ENCODE measurements at places on chromosomes 6 and 20. TPM values are rescaled to one million over a fixed set of nuclear protein-coding genes. Genes with fewer than 3 reads are reported as not detected.

The FAXC gene
- 5.2 TPM for total RNA-seq

The PRRT1 gene
- total RNA-seq, result 2.8 TPM

DNA sequence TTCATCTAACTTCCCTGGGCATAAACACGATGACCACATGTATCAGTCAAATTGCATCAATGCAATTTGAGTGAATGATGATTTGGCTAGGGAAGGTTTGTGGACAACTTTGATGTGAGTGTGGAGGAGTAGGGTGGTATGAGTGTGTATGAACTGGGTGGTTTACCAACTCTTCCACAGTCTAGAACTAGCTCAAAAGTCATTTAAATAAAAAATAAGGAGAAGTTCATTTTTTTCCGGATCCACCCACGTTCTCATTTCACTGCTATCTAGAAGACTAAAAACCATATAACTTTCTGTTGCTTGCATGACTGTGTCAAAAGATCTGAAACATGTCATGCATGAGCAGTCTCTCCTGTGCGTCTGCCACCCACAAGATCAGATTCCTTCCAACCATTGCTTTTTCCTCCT is 23.6 kb downstream of the SLC35D3 start:
- no peak for DNase-seq

GRCh38 chr6:18081025-18081668 is 41.3 kb downstream of the NHLRC1 start:
- DNase-seq, result no peak

DNA sequence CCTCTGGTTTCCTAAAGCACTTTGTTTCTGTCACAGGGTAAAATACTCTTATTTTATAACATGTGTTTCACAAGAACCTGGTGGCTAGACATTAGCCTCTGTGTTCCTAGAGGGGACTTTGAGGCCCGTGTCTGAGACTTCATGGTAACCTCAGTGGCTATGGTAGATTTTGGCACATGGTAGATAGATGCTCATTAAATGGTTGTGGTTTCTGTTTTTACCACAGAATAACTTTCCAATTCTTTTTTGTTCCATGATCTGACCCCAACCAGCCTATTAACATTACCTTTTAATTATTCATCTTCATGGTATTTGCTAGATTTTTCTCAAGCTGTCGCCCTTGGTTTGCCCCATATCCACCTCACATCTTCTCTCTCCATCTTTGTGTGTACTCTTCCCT is 34.3 kb downstream of the CCN2 start:
- no peak for DNase-seq

- no peak for DNase-seq
Observed at GRCh38 chr6:106347219-106347618, 13.3 kb upstream of the CRYBG1 start.

DNA sequence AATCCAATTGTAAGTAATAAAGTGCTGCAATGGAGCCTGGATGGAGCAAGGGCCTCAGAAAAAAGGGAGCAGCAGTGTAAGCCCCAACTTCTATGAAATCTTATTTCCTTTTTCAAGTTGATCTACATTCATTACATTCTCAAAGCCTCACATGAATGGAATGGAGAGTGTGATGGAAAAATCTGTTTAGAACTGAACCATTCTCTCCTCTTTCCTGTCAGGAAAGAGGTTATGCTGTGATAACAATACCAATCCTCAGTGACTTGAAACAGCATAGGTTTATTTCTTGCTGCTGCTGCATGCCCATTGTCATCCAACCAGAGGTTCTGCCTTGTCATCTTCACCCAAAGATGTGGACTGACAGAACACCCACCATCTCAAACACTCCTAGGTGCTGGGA is 8.9 kb upstream of the OR2H2 start:
- no peak for DNase-seq

GRCh38 chr6:170459451-170459850 is 93.7 kb downstream of the PSMB1 start:
- DNase-seq, result no peak

DNA sequence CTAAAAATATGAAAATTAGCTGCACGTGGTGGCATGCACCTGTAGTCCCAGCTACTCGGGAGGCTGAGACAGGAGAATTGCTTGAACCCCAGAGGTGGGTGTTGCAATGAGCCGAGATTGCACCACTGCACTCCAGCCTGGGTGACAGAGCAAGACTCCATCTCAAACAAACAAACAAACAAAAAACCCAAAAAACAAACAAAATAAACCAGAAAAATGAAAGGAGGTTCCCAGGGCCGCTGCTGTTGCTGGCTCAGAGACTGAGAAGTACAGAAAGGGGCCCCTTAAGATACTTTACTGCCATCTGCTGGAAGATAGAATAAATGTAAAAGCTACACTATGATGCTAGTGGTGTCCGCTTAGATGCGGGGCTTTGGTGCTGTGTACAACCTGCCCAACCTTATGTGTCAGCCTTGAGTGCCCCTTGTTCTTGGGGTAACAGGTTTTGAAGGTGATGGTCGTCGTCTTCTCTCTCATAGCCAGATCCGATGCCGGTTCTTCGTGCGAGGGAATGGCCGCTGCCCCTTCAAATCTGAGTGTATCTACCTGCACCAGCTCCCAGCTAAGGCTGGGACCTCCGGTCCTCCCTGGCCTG is 2.8 kb upstream of the FANCE start:
- no peak for DNase-seq

GRCh38 chr20:48722737-48723191 is 105.0 kb downstream of the PREX1 start:
- DNase-seq, result no peak

DNA sequence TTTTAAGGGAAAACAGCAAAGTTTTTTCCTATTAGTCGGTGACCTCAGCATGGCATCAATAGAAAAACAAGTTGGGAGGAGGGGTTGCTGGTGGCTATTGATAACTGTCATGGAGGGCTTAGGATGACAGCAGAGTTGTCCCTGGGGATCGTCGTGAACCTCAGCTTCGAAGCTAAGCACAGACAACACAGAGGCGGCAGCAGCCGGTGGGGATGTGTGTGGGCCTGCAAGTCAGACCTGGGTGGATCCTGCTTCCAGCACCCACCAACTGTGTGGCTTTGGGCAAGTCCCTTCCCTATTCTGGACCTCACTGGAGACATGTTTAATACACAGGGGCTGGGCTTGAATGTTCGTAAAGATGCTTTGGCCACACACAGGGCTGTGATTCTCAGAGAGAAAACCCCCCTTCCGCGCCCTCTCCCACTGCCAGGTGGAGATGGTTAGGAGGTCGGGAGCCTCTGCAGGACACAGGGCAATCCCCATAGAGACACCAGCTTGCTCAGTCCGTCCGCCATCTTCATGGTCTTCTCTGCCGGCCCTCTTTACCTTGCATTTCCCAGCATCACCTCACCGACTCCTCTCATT is 83.1 kb upstream of the TOX2 start:
- no peak for DNase-seq

All from breast epithelium (tissue), 4 donors.